NCI-H524 treated with DMSO at 0.1 percent for 48 hours (cell line): ENCODE measurements at places on chromosomes 6 and 20.

- no peak for DNase-seq
Measured at GRCh38 chr6:22357724-22358189, 60.9 kb upstream of the PRL start.

DNA sequence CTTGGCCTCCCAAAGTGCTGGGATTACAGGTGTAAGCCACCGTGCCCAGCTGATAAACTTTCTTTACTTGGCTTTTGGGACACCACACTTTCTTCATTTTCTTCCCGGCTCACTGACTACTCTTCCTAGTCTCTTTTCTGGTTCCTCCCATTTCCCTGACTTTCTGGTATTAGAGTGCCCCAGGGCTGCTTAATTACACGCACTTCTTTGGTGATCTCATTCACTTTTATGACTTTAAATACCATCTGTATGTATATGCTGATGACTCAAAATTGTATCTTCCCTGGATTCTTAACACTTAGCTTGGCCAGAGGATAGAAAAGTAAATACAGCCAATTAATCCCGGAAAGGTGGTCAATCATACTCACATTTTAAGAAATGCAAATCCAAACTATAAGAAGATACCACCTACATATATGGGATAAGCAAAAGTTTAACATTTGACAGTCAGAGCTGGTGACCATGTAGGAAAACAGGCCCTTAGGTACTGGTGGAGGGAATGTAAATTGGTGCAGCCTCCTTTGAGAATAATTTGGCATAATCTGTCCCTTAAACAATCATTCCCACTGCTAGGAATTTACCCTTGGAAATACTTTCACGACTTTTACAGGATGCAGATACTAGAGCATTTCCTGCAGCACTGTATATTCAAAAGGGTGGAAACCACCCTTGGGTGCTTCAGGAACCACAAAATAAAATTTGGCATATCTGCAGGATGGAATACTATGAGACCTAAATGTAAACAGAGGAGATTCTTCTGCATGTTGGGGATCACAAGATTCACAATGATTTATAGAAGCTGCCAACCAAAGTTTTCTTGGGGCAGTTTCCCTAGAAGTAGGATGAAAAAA, 9.4 kb upstream of the NANP start:
- DNase-seq = no peak

- no peak for DNase-seq
Measured at GRCh38 chr6:12851123-12851695, 134.6 kb downstream of the PHACTR1 start.

GRCh38 chr6:100456908-100457235, 7.8 kb downstream of the SIM1 start:
- DNase-seq = no peak

- no peak for DNase-seq
Measured at GRCh38 chr6:49556429-49556837, 6.0 kb downstream of the C6orf141 start.

- no peak for DNase-seq
Measured at GRCh38 chr6:43009124-43009523, 4.6 kb downstream of the MEA1 start.

DNA sequence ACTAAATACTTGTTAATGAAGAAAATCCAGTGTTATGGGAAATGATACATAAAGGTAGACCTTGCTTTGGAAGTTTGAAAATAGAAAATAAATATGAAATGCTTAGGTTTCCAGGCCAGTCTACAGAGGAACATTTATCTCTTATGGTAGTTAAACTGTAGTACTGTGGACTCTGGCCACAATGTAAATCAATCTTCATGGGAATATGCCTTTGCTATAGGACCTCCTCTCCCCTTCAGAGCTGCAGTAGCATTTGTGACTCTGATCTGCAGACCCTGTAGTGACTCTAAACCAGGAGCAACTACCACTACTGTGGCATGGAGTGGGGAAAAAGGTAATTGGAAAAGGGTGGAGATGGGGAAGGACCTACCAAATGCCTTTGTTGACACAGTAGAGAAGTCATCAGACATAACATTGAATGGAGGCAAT, 4.5 kb downstream of the HSPA1A start:
- no peak for DNase-seq

DNA sequence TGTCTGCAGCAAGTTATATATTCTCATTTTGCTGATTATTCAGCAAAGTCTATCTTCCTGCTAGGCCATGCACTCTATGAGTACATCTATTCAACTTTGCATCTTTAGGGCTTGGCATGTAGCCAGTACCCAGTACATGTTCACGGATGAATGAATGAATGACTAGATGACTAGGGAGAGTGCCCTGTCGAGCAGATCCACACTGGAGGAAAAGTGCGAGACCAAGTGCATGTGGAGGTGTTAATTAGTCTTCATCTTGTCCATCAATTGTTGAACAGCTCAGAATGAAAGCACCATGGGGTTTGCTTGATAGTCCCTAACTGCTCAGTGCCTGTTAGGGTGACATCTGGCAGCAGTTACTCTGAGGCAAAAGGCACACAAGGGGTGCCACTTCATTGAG, 30.4 kb downstream of the TM9SF4 start:
- DNase-seq = no peak

DNA sequence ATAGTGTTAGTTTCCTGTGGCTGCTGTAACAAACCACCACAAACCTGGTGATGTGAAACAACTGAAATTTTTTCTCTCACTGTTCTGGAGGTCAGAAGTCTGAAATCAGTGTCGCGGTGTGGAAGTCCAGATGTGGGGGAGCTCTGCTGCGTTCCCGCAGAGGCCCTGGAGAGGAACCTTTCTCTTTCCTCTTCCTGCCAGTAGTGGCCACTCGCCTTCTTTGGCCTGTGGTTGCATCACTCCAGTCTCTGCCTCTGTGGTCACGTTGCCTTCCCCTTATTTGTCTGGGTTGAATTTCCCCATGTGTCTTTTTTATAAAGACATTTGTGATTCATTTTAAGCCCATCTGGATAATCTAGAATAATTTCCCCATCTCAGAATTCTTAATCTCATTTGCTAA, 295.5 kb upstream of the FLRT3 start:
- no peak for DNase-seq
